Brain (organoid and tissue), 16 donors: ENCODE measurements at places on chromosomes 5 and 9.

GRCh38 chr5:159819591-159820411 is 96.5 kb upstream of the ADRA1B start:
- DNase-seq = no peak

- peak; percentile 70 for DNase-seq
These were observed 120.8 kb upstream of the SLC27A6 start for GRCh38 chr5:128844354-128844923.

GRCh38 chr5:172166030-172166826 is 21.8 kb downstream of the STK10 start:
- no peak for DNase-seq

DNA sequence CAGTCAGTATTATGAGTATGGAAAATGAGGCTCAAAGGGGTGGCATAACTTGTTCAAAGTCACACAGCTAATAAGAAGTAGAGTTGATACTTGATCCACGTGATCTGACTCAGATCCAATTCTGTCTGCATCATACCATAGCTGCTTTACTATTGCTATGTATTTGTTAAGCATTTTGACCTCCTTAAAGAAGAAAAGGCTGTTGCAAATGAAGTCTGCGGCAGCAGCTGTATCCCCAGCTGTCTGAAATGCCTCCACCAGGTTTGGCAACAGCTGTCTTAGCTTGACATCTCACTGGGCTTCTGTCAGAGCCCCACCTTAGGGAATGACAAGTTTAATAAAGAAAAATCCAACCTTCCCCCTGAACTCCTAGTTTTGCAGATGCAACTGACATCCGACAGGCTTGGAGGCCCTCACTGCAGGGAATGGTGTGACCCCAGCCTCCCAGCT is 75.6 kb upstream of the SLC44A1 start:
- peak; percentile 43 for DNase-seq

GRCh38 chr5:90488791-90489190 is 14.1 kb downstream of the POLR3G start:
- no peak for DNase-seq

DNA sequence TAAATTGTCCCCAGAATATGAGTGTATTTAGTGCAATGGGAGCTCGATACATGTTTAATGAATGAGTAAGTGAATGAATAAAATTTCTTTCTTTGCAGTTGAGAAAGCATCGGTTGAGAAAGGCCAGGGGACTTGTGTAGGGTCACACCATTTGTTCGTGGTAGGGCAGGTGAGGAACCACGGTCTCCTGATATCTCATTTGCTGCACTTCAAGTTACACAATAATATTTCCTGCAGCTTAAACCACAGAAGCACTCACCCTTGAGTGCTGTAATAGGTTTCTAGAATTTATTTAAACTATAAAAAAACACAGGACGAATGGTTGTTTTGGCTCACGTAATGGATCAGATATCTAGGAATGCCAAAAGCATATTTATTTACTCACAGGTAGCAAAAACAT is 429.8 kb downstream of the SPATA31D1 start:
- no peak for DNase-seq

DNA sequence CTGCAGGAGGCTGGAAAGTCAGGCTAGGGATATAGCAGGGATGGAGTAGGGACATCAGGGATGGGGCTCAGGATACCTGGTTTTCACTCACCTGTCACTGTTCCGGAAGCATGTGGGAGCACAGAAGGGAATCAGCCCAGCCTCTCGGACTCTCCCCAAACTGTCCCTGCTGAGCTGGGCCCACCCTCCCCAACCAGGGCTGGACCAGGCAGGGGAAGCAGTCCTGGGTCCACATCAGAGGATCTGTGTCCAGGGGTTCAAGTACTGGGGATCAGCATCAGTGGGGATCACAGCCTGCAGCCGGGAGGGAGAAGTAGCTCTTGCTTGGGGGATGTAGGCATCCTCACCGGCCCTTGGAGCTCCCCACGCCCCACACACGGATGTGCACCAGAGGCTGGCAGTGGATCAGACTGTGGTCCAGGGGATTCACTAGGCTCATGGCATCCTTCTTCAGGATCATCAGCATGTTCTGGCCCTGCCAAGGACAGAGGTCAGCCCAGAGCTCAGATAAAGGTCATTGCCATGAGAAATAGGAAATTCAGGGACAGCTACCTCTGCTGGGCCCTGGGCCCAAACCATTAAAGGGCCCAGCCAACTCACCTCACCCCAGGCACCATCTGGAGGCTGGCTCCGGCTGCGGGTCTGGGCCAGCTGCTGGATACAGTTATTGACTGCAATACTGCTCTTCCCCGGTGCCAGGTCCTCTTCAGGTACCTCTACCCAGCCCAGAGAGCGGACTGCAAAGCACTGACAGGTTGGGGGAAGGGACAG is 2.5 kb downstream of the APBB3 start:
- no peak for DNase-seq

DNA sequence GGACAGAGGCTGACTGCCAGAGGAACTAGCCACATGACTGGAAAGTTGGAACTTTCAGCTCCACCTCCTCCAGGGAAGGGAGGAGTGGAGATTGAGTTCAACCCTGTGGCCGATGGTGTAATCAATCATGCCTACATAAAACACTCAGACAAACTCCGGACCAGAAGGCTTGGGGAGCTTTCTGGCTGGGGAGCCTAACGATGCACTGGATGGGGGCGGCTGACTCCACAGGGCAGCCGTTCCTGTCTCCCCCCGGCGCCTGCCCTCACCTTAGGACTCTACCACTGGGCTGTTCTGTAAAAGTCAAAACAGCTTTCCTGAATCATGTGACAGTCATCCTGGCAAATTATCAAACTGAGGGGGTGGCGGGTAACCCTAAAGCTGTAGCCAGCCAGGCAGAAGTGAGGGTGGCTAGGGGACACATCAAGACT is 58.0 kb downstream of the GOLM1 start:
- DNase-seq = no peak

- no peak for DNase-seq
These were observed 72.2 kb downstream of the PTCD2 start for GRCh38 chr5:72392326-72392733.
